Caco-2 (cell line): ENCODE measurements at places on chromosomes 5 and 9. TPM values are rescaled to one million over a fixed set of nuclear protein-coding genes. Genes with fewer than 3 reads are reported as not detected.

DNA sequence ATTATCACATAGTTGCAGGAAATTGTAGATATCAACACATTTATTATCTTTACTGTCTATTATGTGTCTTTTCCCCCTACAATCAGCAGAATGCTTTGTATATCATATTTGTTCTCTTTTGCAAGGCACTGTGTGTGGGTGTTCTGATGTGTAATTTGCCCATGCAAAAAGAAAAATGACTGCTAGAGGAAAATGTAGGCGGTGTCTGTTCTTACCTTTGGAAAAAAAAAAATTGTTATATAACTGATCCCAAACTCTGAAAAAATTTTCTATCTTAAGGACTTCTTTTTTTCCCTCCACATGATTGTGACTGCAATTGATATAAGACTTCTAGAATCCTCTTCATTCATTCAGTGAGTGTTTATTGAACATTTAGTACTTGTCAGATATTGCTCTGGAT, 24.5 kb downstream of the MRPS30 start:
- H3K4me1 ChIP-seq: no peaks in the 10 kb centered on the region
- no peak overlapping the region for H3K27ac ChIP-seq
- no peaks in the 10 kb centered on the region for H3K27me3 ChIP-seq
- H3K4me3 ChIP-seq: no peak overlapping the region
- no peaks in the 10 kb centered on the region for H3K36me3 ChIP-seq

- H3K27ac ChIP-seq: peak overlapping the region; percentile 87
- peak overlapping the region; percentile 100 for H3K4me3 ChIP-seq
- H3K4me1 ChIP-seq: peaks cover 35% of the 10 kb centered on the region
Measured at GRCh38 chr9:33025572-33026342, 684 bp downstream of the DNAJA1 start.

DNA sequence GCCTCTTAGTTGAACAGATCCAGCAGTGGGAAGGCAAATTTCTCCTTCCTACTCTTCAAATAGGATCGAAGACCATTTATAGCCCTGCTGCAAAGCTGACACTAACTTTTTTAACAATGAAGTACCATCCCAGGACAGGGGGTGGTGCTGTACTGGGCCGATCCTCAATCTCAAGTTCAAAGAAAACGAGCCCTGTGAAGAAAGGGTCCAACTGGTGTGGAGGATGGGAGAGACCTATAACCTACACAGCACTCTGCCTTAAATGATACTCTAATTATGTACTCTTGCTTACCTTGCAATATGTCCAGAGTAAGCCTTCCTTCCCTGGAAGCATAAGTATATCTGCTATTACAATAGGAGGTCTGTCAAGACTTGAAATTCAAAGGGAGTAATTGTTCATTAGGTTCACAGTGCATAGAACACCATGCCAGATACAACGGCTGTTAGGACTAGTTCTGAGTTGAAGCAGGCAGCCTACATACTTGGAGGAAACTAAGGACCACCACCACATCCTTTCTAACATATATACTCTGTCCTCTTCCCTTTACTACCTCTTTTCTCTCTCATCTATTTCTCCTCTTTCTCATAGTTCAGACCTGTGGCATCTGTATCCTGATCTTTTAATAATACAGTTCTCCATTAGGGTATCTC, 6.2 kb downstream of the ETF1 start:
- no peak overlapping the region for H3K4me3 ChIP-seq
- H3K36me3 ChIP-seq: peaks cover 3% of the 10 kb centered on the region
- no peaks in the 10 kb centered on the region for H3K27me3 ChIP-seq
- H3K4me1 ChIP-seq: peaks cover 28% of the 10 kb centered on the region

- H3K27ac ChIP-seq: no peak overlapping the region
- H3K4me3 ChIP-seq: no peak overlapping the region
- H3K4me1 ChIP-seq: no peaks in the 10 kb centered on the region
- DNase-seq: no peak
- H3K27me3 ChIP-seq: no peaks in the 10 kb centered on the region
- H3K36me3 ChIP-seq: no peaks in the 10 kb centered on the region
Measured at GRCh38 chr5:1855596-1855995, 27.1 kb downstream of the IRX4 start.

DNA sequence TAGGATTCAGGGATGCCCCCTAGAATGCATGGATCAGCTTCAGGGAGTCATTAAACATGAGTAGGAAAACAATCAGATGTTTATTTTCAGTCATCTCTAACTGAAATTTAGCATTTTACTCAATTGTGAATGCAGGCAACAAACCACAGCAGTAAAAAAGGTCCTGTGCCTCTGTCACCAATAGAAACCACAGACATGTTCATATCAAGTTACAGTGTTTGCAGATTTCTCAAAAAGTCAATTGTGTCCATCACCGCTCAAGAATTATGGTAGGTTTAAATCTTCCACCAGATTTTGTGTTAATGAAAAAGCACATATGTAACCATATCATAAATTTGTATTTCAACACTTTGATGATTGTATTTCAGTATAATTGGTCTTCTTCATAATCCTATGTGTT, 68.4 kb upstream of the SLC1A1 start:
- no peaks in the 10 kb centered on the region for H3K27me3 ChIP-seq
- H3K4me1 ChIP-seq: peaks cover 48% of the 10 kb centered on the region
- H3K36me3 ChIP-seq: no peaks in the 10 kb centered on the region
- DNase-seq: no peak

DNA sequence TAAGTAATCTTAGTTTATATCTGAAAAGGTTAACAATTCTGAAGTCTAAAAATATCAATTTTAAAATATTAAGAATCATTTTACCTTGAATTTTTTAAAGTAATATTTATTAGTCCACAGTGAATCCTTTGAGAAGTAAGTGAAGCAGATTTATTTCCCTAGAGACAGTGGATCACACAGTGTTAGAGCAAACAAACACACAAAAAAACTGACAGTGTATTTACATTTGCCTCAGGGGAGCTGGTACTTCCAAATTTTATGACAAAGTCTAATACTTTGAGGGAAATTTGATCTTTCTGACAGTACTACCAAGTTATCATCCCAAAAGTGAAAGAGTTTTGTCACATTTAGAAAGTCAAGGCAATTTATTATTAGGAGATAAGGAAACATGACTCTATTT, 1750.6 kb upstream of the CDH9 start:
- H3K4me1 ChIP-seq: no peaks in the 10 kb centered on the region
- H3K36me3 ChIP-seq: no peaks in the 10 kb centered on the region
- H3K27ac ChIP-seq: no peak overlapping the region
- no peak overlapping the region for H3K4me3 ChIP-seq
- no peak for DNase-seq

- DNase-seq: no peak
- no peaks in the 10 kb centered on the region for H3K4me1 ChIP-seq
- no peak overlapping the region for H3K4me3 ChIP-seq
Measured at GRCh38 chr9:98565152-98566135, 143.3 kb downstream of the GABBR2 start.

DNA sequence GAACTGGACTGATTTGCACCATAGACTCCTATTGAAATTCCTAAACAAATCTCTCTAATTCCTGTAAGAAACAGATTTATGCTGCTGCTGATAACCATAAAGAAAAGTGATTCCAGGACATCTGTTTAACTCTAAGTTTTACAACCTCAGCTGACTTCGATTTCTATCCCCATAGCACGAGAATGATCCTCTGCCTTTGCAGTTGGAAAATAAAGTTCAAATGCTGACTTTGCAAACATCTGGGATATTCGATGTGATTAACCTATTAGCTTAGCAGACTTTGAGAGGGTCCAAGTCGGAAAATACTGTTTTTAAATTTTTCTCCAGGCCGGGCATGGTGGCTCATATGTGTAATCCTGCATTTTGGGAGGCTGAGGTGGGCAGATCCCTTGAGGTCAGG, 247.3 kb downstream of the PSAT1 start:
- no peak overlapping the region for H3K27ac ChIP-seq
- H3K36me3 ChIP-seq: no peaks in the 10 kb centered on the region
- H3K27me3 ChIP-seq: no peaks in the 10 kb centered on the region
- no peaks in the 10 kb centered on the region for H3K4me1 ChIP-seq

DNA sequence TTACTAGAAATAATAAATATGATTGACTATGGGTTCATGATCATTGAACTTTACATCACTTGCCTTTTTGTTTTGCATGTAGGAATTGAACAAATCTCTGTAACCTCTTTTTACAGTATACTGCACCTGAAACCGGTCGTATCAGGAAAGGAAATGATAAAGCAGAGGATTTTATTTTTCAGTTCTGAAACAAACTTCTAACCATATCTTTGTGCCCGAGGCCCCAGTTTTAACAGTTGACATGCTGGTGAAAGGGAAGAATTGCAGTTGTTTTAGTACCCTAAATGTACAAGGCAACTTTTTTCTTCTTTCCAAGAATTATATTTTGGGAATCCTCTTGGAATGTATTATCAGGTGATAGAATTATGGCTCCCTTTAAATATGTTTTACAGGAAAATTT, 27.8 kb downstream of the TMEM38B start:
- no peak for DNase-seq
- H3K4me1 ChIP-seq: no peaks in the 10 kb centered on the region
- no peaks in the 10 kb centered on the region for H3K27me3 ChIP-seq
- no peak overlapping the region for H3K4me3 ChIP-seq
- no peak overlapping the region for H3K27ac ChIP-seq

- H3K27ac ChIP-seq: no peak within 1 kb of the TSS
- peaks cover 7% of the 10 kb centered on the region for H3K4me1 ChIP-seq
- no peak for DNase-seq
- peak within 1 kb of the TSS; percentile 42 for H3K4me3 ChIP-seq
- H3K27me3 ChIP-seq: peaks cover 6% of the 10 kb centered on the region; the same call in 1 of the 2 replicates
- H3K36me3 ChIP-seq: no peaks in the 10 kb centered on the region
Measured at GRCh38 chr5:176810081-176810597, at the start of gene UNC5A. TSS of gene UNC5A (plus strand) at chr5:176810559. CDS start at chr5:176810751, 192 bp downstream.

DNA sequence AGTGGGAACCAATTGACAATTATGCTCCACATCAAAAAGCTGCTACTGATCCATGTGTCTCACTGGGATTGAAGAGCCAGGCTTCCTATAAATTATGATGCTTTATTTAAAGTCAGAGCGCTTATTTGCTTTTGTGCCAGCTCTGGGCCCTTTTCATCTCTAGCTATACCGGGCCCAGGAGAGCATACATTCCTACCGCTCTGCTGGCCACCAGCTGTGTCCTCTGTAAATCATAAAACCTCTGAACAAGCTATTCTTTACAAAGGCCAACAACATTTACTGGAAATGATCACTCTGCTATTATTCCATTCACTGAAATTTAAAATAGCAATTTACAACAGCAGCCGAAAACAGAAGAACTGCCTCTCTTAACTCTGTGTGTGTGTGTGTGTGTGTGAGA, 86.6 kb downstream of the ZNF608 start:
- no peaks in the 10 kb centered on the region for H3K36me3 ChIP-seq
- no peak overlapping the region for H3K4me3 ChIP-seq
- H3K4me1 ChIP-seq: peaks cover 90% of the 10 kb centered on the region

ZNF883 gene
- total RNA-seq: not detected in 2 replicates

COQ4 gene
- total RNA-seq: 48.9 and 49.5 TPM in 2 replicates

CDX1 gene
- 0.29 and 0.65 TPM in 2 replicates for total RNA-seq

RBM22 gene
- 55.3 TPM in 2 replicates for total RNA-seq
